ENCODE measurements at places on chromosomes 13 and 19. TPM values are rescaled to one million over a fixed set of nuclear protein-coding genes. Genes with fewer than 3 reads are reported as not detected.

The SOX1 gene
- not detected for total RNA-seq

The MTUS2 gene
- 1.2 TPM for total RNA-seq

The REX1BD gene
- total RNA-seq = 54.1 TPM

DNA sequence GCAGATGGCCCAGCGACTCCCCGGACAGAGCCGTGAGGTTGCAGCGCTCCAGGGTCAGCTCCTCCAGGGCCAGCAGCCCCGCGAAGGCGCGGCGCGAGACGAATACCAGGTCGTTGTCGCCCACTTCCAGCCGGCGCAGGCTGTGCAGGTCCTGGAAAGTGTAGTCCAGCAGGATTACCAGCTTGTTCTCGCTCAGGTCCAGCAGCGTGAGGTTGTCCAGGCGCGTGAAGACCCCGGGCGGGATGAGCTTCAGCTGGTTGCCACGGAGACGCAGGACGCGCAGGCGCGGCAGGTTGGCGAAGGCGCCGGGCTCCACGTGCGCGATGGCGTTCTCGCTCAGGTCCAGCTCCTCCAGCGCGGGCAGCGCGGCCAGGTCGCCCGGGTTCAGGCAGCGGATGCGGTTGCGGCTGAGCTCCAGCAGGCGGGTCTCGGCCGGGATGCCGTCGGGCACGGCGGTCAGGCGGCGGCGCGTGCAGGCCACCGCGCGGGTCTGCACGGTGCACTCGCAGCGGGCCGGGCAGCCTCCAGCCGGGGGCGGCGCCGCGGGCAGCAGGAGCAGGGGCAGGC lies 9.3 kb upstream of the PEAK3 start:
- no peak for DNase-seq

DNA sequence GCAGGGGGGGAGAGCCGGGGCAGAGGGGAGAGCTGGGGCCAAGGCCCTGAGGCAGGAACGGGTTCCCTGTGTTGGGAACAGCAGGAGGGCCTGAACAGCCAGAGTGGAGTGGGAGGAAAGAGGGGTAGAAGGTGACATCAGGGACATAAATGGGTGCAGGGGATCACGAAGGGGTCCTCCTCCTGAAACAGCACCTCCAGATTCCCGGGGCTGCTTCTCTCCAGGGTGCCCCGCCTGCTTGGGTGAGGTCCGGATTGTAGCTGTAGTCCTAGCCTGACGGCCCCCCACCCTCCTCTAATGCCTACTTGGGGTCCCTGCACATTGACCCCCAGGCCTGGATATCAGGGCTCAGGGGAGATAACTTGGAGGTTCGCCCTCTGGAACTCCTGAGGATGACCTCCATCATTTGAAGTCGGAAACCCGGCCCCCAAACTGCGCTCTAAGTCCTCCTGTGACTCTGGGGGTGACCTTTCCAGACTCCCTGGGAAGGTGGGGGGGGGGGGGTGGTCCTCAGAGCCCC lies 473 bp upstream of the SCN1B start:
- DNase-seq = no peak

The PCDH9 gene
- total RNA-seq = 10.1 TPM

The SERTAD1 gene
- 14.8 TPM for total RNA-seq

- no peak for DNase-seq
These were observed 28.6 kb downstream of the ZC3H4 start for GRCh38 chr19:47084879-47085439.

DNA sequence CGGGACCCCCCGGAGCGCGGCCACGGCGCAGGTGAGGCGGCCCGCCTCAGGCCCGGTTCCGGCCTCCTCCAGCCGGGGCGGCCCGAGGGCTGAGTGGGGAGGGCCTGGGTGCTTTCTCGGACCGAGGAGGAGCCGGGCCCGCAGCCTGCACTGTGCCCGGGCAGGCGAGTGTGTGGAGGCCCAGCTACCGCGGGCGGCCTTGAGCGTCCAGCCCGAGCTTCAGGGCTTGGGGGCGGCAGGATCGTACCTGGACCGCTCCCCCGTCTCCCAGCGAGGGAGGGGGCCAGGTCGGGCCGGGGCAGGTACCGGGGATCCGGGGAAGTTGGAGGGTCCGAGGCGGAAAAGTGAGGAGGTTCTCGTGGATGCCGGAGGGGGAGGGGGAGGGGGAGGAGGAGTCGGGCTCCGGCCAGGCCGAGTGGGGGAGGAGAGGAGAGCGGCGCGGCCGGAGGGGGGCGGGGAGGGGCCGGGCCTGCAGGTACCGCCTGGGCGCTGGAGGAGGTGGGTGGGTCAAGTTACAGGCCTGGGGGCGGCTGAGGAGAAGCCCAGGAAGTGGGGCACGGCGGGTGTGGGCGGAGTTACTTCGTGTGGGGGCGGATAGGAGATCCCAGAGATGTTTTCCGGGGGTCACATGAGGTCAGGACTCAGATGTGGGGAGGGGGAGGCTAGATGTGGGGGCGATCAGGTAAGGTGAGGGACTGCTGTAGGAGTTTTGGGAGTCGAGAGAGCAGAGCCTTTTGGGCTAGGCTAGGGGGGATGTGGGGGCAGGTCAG lies 545 bp downstream of the NACC1 start:
- no peak for DNase-seq

The IGFLR1 gene
- total RNA-seq = 1.4 TPM

DNA sequence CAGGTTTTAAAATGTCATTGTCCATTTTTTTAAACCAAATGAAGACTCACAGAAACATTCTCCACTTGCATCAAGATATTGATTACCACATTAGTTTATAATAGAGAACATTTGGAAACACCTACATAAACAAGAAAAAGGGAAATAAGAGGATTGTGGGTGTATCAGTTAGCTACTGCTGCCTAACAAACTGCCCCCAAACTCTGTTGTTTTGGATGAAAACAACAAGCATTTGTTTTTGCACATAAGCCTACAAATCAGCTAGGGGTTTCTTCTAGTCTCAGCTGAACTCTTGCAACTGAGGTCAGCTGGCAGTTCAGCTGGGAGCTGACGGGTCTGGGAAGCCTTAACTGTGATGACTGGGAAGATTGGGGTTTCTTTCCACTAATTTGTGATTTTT lies 464.4 kb downstream of the COG6 start:
- DNase-seq = no peak

DNA sequence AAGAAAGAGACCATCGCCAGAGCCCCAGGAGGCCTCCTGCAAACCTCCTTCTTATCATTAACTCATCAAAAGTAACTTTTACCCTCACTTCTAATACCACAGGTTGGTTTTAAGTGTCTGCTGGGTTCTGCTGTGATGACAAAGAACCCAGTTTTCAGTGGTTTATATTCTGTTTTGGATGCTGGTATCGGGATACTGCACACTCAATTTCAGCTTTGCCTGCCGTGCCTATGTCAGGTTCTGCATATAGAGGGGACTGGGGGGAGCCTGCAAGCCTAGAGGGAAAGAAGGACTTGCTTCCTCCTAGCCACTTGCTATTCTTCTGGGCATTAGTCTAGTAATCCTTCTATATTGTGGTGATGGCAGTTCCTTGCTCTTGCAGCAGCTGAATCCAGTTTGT lies 242.4 kb downstream of the KCNRG start:
- DNase-seq = no peak

DNA sequence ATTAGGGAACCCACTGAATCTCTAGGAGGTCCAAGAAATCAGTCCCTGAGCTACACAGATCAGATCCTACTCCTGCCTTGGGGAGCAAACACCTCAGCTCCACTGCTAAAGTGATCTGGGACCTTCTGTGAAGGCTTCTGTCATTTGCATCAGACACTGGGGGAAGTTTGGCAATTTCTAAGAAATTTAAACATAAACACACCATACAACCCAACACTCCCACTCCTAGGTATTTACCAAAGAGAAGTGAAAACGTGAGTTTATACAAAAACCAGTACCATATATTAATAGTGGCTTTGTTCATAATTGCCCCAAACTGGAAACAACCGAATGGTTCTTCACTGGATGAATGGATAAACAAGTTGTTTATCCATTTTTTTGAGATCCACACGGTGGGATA lies 7.3 kb upstream of the TYROBP start:
- no peak for DNase-seq

The NLRP7 gene
- not detected for total RNA-seq

DNA sequence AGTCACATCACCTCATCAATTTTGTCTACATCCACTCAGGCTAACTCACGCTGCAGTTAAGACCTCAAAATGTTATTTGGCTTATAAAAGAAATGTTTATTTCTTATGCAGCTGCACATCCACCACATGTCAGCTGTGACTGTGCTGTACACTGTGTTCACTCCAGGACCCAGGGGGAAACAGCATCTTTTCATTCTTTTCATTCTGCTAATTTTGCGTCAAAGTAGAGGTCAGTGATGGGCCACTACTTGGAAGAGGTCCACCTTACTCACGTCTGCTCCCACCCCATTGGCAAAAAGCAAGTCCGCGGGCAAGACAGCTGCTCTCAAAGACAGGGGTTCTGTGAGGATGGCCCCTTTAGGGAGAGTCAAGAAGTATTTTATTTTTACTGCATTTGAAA lies 4.5 kb upstream of the DCT start:
- DNase-seq = no peak

The C1QTNF9 gene
- total RNA-seq = not detected

DNA sequence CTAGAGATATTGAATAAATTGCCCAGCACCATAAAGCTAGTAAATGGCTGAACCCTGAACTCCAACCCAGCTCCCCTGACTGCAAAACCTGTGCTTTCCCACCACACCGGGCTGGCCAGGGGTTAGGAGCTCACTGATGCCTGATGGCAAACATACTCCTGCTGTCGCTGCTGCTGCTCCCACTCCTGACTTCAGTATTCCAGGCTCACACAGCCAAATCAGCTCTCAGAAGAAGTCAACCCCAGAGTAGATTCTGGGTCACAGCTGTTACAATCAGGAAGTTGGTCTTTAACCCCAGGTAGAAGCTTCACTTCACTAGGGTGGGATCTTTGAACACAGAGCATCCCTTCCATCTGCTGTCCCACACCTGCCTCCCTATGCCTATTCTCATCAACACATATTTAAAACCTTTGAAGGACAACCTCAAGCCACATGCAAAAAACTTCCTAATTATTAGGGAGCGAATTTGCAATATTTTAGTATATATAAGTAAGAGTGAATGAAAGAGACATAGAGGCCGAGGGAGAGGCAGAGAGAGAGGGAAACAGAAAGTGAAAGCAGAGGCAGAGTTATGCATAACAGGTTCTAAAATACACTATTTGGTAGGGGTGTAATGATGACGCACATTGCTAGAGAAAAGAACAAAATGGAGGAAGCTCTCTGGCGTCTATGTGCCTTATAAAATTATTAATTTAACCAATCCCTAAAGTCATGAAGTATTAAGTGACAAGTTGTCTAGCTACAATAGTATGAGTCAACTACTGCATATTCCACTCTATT lies 99.4 kb upstream of the SERP2 start:
- no peak for DNase-seq

- no peak for DNase-seq
These were observed 166.8 kb downstream of the PDS5B start for GRCh38 chr13:32752997-32753606.

DNA sequence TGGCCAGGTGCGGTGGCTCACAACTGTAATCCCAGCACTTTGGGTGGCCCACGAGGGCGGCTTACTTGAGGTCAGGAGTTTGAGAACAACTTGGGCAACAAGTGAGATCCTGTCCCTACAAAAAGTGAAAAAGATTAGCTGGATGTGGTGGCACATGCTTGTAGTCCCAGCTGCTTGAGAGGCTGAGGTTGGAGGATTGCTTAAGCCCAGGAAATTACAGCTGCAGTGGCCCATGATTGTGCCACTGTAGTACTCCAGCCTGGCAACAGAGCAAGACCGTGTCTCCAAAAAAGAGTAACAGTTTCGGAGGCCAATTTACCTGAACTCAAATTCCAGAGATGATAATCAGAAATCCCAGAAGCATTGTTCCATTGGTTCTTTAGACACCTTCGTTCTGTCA lies 4.4 kb downstream of the ZNF473 start:
- no peak for DNase-seq

The KLK15 gene
- total RNA-seq = not detected

- DNase-seq = no peak
These were observed 57.1 kb downstream of the IER2 start for GRCh38 chr19:13207237-13207845.

The SLAIN1 gene
- total RNA-seq = 0.69 TPM

Data from chondrocyte (in vitro differentiated cells).